Stimulated activated CD8-positive, alpha-beta memory T cell treated with anti-CD3 and anti-CD28 coated beads, Interleukin-4, amount 100 ng/mL, for 1 hour (primary cell): ENCODE measurements at places on chromosomes 4 and X.

GRCh38 chrX:30161043-30161442, 54.3 kb upstream of the MAGEB2 start:
- no peak for DNase-seq

- DNase-seq, result no peak
Measured at GRCh38 chrX:50942471-50942870, 31.9 kb downstream of the BMP15 start.

GRCh38 chr4:169286562-169287301, 16.0 kb upstream of the SH3RF1 start:
- no peak for DNase-seq

- DNase-seq, result no peak
Measured at GRCh38 chr4:16195209-16195608, 31.1 kb downstream of the TAPT1 start.

DNA sequence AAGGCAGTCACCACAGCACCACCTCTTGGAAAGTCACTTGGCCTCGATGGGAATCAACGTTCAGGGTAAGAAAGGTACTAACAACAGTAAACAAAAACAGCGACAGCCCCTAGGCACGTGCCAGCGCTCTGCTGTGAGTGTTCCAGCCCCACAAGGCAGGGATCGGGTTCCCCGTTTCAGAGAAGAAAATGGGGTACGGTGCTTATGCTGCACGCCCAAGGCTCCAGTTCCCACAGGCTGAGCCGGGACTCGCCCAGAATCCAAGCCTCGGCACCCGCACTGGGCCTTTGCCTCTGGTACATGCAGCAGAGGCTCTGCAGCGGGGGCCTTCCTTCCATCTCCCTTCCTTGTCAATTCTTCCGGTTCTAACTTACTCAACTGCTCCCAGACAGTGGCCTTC, 37.3 kb downstream of the WDR1 start:
- DNase-seq, result no peak

DNA sequence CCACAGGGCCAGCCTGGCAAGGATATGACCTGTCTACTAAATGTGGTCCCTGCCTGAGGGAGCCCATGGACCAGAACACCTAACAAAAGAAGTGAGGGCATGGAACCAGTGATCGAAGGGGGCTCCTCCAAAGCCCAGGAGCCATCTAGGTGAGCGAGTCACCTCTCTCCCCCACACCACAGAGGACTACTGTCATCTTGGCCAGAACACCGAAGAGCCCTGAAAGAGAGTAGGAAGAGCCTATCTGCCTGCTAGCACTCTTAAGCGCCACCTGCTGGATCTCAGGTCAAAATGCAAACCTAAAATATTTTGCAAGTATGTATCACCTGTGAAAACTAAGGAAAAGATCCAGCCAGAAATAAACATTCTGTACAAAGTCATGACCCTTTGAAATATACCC, 137.9 kb upstream of the ZXDB start:
- no peak for DNase-seq

DNA sequence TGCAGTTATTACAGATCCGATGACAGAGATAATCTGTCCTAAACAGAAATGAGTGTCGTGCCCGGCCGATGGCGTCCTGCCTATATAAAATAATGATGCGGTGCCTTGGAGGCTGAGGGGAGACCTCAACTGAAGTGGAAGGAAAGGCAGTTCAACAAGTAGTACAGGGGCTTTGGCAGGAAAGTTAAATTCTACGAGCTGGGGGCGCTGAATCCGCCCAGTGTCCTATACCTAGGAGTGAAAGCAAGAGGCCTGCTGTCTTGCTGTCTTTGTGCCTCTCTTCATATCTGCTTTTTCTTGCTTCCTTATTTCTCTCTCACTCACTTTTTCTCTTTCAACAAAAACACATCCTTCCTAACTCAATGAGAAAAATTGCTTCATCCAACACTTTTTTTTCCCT, 82.2 kb upstream of the PRPS2 start:
- DNase-seq, result no peak

DNA sequence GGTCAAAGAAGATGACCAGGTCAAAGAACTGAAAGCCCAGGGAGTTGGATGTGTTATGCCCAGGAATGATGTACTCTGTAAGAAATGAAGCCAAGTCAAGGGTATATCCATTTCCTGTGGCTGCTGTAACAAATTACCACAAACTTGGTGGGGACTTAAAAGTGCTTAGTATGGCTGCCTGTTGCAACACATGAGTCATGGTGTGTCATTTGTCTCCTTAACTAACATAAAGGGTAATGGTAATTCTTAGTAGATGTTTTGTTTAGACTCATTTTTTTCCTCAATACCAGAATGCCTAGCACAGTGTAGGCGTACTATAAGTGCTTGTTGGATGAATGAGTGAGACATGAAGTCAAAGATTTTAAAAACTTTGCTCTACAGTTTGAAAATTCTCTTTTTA, 45.7 kb downstream of the SYTL5 start:
- DNase-seq, result no peak

DNA sequence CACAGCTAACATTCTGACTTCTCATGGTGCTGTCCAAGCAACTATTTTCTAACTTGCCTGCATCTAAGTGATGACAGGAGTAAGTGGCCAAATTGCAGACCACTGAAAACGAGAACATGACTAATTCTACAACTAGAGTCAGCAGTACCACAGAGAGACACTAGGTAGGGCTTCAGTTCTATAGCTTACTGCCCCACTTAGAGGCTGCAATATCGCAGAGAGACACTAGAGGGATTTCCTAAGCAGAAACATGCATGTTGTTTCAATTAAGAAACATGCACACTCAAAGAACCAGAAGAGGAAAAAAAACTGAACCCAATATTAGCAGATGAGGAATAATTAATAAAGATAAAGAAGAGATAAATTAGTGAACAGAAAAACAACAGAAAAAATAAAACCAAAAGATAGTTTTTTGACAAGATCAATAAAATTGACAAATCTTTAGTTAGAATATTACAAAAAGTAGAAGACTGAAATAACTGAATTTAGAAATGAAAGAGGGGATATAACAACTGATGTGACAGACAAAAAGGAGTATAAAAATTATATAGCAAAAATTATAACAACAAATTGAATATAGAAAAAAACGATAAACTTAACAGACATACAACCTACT, 100.8 kb downstream of the SPIN4 start:
- no peak for DNase-seq

DNA sequence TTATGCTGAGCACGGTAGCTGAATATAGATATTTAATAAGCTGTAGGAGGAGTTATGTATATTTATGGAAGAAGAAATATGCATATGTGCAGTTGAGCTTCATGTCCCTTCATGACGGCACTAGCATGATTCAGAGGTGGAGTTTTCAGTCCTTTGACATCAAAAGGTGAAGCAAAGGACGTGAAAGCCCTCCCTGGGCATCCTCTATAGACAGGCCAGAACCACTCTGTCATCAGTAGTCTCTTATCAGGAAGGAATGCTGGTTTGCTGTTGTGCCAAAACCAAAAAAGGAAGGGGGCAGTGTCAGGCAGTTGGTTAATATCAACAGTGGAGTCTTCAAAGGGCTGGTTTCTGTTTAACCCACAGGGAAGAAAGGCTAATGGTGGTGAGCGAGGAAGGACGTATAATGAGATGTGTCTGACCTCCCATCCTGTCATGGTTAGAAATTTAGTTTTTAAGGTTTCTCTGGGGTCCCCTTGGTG, 23.5 kb upstream of the IL2 start:
- no peak for DNase-seq

DNA sequence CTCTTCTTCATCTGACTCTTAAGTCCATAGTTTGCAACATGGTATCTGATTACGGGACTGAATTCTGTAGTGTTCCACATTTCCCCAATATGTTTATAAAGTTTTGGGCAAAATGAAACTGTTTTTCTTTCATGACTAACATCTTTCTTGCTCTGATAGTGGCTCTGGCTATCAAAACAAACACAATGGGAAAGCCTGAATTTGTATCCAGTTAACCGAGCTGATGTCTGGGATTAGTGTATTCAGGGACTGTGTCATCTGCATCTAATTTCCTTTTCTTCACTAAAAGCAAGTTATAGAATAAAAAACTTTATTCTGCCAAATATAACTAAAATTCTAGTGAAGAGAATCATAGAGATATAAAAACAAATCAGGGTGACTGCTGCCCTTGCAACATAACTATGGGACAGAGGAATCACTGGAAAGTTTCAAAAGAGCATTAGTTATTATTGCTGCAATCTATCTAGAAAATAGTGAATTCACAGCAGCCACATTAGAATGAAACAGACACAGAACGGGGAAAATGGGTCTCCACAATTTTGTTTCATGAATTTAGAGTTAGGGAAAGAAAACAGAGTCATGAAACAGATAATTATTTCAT, 61.3 kb downstream of the ANTXR2 start:
- DNase-seq, result no peak

GRCh38 chr4:4395849-4396627, 9.1 kb downstream of the NSG1 start:
- no peak for DNase-seq

GRCh38 chr4:55284331-55284730, 61.7 kb upstream of the SRD5A3 start:
- DNase-seq, result no peak

DNA sequence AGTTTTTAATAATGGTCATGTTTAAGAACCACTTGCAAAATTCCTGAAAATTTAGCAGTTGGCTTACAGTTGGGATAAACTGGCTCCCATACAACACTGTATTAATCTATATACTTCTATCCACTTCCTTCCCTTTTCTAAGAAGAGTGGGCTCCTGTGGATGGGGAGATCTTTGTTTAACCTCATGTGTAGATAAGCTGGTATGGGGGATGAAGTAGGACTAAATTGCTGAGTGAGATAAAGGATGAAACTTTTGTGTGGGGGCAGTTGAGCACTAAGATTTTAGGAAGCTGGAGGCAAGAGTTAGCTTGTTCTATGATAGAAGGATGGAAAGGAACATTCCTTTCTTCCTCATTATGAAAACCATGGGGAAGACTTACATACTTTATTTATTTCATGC, 54.6 kb upstream of the ATP8A1 start:
- DNase-seq, result no peak

- no peak for DNase-seq
Measured at GRCh38 chr4:106595906-106596305, 227.3 kb upstream of the GIMD1 start.

DNA sequence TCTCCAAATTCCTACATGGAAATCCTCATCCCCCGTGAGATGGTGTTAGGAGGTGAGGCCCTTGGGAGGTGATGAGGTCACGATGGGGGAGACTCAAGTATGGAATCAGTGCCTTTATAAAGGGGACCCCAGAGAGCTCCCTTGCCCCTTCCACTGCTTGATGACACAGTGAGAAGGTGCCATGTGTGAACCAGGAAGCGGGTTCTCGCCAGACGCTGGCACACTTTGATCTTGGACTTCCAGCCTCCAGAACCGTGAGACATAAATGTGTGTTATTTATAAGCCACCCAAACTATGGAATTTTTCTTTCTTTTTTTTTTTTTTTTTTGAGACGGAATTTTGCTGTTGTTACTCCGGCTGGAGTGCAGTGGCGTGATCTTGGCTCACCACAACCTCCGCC, 237.6 kb downstream of the DHRSX start:
- DNase-seq, result no peak

- no peak for DNase-seq
Measured at GRCh38 chr4:156961196-156962057, 10.2 kb downstream of the PDGFC start.

DNA sequence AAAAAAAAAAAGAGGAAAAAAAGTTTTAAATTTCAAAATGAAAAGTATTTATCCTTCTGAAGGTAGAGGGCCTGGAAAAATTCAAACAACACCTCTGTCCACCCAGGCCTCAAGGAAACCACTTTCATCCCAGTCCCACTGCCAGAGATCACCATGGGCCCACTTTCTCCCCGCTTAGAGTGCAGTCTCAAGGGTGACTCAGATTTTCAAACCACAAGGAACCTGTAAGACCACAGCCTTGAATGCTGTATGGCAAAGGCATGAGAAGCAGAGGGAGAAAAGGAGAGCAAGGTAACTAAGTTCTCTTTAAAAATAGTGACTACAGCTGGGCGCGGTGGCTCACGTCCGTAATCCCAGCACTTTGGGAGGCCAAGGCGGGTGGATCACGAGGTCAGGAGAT, 87.9 kb upstream of the PACRGL start:
- DNase-seq, result no peak

DNA sequence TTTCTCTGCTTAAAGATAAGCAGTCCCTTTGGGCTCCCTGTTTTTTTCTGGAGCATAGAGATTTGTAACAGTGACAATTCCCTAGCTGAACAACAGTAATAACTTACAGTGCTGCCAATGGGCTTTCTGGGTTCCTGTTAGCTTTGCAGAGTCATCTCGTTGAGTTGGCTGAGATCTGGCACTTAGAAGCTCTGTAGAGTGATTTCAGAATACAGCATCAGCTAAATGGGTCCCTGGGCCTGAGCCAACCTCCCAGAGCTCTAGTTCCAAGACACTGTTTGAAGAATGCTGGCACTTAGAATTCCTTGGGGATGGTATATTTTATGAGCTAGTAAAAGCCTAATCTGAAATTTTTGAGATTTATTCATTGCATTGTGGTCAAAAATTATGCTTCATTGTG, 43.5 kb upstream of the SERTM2 start:
- no peak for DNase-seq

GRCh38 chrX:43349363-43349762, 306.7 kb upstream of the MAOA start:
- no peak for DNase-seq

DNA sequence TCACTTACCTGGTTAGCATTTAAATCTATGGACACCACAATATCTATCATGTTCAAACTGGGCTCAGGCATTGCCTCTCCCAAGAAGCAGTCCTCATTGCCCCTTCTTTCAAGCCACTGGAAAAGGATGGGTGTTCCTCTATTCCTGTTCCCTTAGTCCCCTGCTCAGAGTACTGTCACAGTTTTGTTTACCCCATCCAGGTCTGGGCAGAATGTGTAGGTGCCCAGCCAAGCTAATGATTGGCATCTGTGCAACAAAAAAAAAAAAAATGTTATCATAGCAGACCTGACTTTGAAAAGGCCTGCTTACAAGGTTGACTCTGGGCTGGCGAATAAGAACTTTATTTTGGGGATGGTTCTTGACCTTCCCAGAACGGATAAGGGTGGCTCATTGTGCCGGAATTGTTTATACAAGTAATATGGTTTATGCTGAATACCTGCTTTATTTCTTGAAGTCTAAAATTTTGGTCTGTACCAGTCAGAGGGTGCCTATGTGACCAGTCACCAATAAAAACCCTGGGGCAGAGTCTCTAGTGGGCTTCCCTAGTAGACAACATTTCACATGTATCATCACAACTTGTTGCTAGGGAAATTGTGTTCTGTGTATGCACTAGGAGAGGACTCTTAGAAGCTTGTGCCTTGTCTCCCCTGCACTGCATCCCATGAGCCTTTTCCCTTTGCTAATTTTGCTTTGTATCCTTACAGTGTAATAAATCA, 47.9 kb downstream of the JADE3 start:
- DNase-seq, result no peak
